GM03348 (cell line): ENCODE measurements at places on chromosomes 11 and 22.

- DNase-seq, result peak; percentile 30
Measured at GRCh38 chr11:123434262-123434661, 4.2 kb downstream of the GRAMD1B start.

DNA sequence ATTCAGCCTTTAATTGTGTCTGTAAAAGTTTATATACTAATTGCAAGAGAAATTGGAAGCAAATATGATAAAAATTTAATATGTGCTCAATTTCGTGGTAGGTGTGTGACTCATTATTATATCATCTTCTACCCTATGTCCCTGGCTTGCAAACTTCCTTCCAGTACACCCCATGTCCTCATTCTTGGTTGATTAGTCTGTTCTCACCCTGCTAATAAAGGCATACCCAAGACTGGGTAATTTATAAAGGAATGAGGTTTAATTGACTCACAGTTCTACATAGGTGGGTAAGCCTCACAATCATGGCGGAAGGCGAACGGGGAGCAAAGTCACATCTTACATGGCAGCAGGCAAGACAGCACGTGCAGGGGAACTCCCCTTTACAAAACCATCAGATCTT lies 11.9 kb downstream of the MRGPRX3 start:
- no peak for DNase-seq

GRCh38 chr22:49091917-49092545 lies 735.6 kb downstream of the BRD1 start:
- no peak for DNase-seq

- DNase-seq, result no peak
Measured at GRCh38 chr11:11583801-11584529, 37.8 kb downstream of the GALNT18 start.

DNA sequence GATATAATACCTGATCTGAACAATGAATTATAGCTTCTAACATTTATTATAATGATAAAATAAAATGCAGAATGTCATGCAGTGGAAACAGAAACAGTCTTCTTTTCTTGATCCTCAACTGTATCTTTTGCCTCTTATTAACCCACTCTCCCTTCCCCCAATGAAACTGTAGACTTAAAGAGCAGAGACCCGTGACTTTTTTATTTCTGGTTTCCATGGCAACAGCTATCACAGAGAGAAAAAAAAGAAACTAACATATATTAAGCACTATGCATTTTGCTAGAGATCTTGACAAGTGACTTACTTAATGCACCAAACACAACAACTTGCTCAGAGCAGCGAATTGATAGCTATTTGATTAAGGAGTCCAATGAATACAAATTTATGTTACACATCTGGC lies 69.3 kb downstream of the RAB38 start:
- DNase-seq, result no peak

GRCh38 chr11:10990637-10991193 lies 132.9 kb upstream of the ZBED5 start:
- peak; percentile 27 for DNase-seq

DNA sequence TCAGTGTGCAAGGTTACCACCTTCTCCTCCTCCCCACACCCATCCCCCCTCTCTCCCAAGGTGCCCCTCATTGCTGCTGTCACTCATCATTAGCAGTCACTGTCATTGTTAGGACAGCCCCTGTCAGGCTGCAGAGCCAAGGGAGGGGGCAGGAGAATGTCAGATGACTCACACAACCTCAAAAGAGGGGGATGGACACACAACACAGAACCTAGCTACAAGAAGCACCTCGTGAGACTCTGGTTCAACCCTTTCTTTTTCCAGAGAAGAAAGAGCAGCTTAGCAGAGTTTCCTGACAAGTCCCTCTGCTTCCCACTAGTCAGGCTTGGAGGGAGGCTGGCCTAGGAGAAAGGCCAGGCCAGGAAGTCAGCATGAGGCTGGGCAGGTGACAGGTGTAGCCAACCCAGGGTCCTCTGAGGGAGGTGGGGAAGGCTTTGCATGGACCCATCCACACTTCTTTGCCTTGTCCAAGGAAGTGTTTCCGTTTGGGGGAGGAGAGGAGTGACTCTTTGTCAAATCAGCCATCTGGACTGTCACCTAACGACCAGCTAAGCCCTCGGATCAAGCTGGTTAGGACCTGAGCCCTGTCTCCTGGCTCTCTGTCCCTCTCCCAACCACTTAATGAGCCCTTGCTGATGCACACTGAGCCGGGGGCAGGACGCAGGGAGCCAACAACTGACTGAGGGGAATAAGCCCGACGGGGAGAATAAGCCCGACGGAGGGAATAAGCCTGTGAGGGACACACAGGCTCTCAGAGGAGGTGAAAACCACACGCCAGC lies 18.3 kb downstream of the ADORA2A start:
- DNase-seq, result no peak

GRCh38 chr22:40235308-40235707 lies 57.6 kb downstream of the TNRC6B start:
- DNase-seq, result peak; percentile 28

DNA sequence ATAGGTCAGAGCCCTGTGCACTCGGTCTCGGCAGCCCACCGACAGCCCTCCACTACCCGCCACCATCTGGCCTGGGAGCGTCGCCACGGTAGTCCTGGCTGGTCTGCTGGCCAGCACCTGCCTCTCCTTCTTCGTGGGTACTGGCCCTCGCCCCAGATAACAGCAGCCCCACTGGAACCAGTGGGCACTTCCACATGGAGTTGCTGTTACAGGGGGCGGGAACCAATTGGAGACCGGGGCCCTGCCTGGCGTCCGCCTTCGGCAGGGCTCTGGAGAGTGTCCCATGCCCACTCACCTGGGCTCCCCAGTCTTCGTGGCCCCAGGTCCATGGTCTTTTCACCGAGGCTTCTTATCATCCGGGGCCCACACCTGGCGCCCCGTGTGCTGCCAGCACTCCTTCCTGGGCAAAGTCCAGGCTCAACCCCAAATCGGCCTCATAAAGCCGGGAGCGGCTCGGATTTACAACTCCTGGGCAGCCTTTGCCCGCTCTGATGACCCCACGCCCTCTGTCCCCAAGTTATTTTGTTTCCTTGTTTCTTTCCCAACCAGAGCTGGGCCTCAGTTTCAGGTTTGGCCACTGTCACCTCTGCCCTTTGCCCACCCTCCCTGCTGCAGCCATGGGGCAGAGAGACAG lies 12.9 kb upstream of the EHD1 start:
- no peak for DNase-seq

- DNase-seq, result no peak
Measured at GRCh38 chr22:40518840-40519239, 117.7 kb downstream of the MRTFA start.

DNA sequence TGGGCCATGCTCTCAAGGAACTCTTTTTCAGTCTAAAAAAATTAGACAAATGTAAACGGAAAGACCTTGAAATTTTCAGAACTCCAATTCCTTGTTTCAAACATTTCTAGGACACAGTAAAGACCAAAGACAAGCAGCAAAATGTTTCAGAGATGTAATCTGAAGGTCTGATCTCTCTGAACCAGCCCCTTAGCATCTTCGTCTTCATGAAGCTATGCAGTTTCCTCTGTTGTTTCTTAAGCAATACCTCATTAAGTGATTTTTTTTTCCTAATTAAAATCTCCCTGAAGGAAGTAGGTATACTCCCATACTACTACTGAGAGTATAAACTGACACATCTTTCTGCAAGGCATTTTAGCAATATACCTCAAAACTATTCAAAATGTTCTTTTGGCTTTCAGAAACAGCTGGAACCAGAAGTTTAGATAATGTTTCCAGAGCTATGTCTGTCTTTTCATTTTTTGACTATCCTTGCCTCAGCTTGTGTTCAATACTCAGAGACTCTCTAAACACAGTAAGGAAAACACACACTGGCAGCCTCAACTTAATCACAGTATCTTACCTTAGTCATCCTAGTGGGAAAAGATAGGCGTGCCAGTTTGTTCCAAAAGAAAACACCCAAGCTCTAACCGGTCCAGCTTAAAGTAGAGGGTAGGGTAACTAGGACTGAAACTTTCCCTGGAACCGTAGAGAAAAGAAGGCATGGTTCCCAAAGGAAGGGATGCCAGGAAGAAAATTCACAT lies 25.1 kb downstream of the SBF2 start:
- DNase-seq, result no peak

DNA sequence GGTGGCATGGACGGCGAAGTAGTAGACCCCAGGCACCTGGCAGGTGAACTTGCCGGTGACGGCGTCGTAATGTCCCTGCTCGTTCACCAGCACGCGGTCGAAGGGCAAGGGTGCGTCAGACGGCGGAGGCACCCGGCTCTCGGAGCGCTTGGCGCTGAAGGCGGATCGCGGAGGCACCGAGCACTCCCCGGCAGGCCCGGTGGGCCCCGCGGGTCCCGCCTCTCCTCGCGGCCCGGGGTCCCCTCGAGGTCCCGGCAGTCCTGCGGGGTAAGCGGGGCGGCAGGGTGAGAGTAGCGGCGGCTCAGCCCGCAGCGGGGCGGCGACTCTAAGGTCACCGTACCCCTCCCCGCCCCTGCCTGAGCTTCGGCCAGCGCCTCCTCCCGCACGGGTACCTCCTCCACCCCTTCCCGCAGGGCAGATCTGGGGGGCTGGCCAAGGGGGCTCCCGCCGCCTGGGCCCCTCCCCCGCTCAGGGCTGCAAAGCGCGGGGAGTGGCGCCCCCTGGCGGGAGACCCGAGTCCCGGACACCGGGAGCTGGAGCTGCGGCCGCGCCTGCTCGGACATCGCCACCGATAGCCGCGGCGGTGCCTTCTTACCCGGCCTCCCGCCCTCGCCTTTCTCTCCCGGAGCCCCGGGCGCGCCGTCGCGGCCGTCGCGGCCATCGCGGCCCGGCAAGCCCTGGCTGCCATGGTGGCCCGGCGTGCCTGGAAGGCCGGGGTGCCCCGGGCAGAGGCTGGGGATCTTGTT lies 921 bp downstream of the C1QTNF5 start:
- DNase-seq, result peak; percentile 92

DNA sequence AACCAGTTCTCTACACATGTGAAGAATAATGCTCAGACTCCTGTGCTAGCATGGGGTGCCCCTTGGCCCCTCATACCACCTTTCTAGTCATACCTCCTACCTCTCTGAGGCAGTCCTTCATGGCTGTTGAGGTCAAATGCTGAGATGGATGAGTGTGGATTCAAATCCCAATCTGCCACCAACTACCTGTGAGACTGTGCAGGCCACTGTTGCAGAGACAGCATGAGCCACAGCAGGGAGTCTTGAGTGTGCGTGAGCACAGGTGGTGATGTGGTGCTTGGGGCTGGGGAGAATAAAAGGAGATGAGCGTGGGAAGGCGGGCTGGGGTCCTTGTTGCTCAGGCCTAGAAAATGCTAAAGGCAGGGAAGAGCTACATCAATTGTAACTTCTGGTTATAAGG lies 218.0 kb upstream of the E2F8 start:
- no peak for DNase-seq

DNA sequence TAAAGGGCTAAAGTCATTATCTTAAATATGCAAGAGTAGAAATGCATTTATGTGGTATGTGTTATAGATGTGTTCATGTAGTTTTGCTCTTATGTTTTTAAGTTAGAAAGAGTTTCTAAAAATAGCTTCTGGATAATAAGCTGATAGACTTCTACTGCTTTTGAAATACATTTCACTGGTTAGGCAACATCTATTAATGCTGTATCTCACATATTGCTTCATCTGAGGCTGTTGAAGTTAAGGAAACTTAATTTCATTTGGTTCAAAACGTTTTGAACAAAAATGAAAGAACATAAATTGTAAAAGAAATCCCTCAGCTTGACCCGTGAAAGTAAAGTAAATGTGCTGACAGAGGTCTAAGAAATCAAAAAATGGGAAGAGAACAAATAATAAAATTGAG lies 164.0 kb upstream of the CTSC start:
- DNase-seq, result no peak

GRCh38 chr11:64288353-64288750 lies 2.7 kb downstream of the GPR137 start:
- DNase-seq, result no peak

- DNase-seq, result no peak
Measured at GRCh38 chr11:131079036-131079435, 162.8 kb upstream of the SNX19 start.

- no peak for DNase-seq
Measured at GRCh38 chr11:66367561-66368312, 3.8 kb downstream of the SLC29A2 start.

- no peak for DNase-seq
Measured at GRCh38 chr11:10456519-10456918, 1.5 kb downstream of the AMPD3 start.

- DNase-seq, result no peak
Measured at GRCh38 chr11:47400768-47401279, 7.6 kb upstream of the SLC39A13 start.

DNA sequence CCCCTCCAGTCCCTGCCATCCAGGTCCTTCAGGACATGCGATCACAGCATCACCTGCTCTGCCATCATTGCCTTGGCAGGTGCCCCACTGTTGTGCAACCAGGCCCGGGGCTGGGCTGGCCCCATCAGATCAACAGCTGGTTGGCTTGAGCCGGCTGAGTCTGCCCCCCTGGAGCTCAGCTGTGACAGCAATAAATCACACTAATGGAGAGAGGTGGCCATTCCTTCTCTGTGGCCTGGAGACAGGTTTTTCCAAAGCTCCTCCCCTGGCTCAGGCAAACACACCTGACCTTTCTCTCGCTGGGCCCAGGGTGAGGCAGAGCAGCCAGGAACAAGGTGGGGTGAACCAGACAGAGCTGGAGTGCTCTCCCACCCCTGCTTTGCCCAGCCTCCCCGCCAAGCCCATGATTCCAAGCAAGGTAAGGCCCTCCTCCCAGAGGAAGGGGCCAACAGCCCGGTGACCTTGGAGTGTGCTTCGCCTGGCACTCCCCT lies 8.9 kb upstream of the FXYD2 start:
- DNase-seq, result no peak

DNA sequence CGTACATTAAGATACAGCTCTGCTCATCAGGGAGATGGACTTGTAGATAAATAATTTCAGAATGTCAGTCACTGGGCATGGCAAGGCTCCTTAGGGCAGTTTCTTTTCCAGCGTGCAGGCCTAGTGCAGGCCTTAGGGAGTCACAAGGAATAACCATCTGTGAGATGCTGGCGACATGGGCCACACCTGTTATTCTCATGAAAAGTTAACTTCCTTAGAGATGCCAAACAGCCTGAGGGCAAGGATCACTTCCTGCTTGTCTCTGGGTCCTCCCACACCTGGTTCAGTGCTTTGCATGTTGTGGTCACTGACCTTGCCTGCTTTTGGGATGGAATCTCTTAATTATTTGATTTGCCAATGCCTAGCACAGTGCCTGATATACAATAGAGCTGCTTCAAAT lies 70.6 kb downstream of the ST3GAL4 start:
- no peak for DNase-seq

- peak; percentile 44 for DNase-seq
Measured at GRCh38 chr11:6418557-6419008, 311 bp downstream of the APBB1 start.

- DNase-seq, result no peak
Measured at GRCh38 chr11:43397251-43397650, 38.5 kb downstream of the TTC17 start.

DNA sequence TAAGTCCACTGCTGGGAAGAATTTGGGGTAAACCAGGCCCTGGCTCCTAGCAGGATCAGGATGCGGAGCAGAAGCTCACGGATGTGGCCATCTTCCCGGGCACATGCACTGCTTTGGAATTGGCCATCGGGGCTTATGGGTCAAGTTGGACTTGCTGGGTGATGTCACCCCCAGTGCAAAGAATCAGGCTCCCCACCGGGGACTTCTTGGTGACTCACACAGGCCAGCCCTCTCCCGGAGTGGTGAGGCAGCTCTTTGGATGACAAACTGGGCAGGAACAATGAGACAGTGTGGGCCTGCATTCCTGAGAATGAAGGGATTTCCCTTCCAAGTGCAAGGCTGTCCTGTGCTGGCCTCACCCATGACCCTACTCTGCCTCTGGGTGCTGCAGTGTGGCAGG lies 128.8 kb upstream of the ANO1 start:
- DNase-seq, result peak; percentile 65

GRCh38 chr22:46731246-46732040 lies 6.6 kb downstream of the CERK start:
- DNase-seq, result no peak
